Lung (tissue), 17 donors: ENCODE measurements at places on chromosomes 6 and 20. TPM values are rescaled to one million over a fixed set of nuclear protein-coding genes. Genes with fewer than 3 reads are reported as not detected.

PDE10A gene
- 4.8 TPM for total RNA-seq

DNA sequence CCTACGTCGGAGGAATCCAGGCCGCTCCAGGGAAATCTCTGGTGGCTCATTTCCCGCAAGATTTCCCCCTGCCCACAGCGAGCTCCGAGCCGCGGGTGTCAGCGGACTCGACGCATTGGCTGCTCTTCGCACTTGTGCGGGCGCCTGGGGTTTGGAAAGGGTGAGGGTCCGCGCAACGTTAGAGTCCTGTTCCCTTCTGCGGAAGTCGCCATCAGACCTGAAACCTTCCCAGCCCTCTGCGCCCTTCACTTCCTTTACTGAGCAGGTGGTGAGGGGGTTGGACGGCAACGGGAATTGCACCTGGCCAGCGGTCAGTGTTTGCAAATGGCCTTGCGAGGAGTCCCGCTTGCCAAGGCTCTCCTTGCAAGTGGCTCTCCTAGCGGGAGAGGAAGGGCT, 8.4 kb downstream of the PAX1 start:
- H3K4me3 ChIP-seq: no peak overlapping the region
- H3K27me3 ChIP-seq: peaks cover 96% of the 10 kb centered on the region
- no peak for DNase-seq
- H3K4me1 ChIP-seq: no peaks in the 10 kb centered on the region
- no peak overlapping the region for H3K27ac ChIP-seq
- no peaks in the 10 kb centered on the region for H3K36me3 ChIP-seq

DNA sequence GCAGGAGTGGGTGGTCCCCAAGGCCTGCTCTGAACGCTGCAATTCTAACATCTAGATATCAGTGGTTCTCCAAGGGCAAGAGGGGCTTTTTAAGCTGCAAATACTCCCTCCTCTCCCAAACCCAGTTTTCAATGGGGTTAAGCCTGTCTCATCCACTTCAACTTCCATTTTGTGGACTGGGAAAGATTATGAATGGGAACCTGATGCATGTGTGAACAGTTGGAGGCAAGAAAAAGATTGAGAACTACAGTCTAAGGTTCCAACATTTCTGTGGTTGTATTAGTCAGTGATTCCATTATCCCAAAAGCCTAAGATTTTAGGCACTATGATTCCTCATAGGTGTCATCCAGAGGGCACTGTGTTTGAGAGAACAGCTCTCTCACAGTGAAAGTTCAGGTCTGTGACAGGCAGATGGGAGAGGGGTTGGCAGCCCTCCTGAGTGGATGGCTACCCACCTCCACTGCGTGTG, 53.7 kb downstream of the HNF4A start:
- no peaks in the 10 kb centered on the region for H3K36me3 ChIP-seq
- no peaks in the 10 kb centered on the region for H3K27me3 ChIP-seq
- H3K4me3 ChIP-seq: no peak overlapping the region

DNA sequence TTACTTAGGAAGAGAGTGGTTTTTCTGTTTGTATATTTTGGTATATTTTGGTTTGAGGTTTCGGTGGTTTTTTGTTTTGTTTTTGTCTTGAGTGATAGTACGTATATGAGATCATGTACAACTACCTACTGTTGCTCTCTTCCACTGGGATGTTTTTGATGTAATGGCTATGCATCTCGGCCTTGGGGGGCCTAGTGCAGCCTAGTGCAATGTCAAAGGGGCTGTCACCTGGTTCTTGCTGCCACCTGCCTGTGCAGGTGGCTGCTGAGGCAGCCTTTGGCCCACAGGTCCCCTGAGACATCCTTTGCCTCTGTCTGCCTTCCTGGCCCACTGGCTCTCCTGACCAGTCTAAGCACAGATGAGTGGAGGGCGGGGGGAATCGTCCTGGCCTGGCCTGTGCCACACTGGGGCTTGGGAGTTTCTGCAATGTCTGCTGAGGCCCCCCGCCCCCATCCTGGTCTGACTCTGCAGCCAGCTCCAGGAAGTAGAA, 546.6 kb downstream of the CD83 start:
- no peaks in the 10 kb centered on the region for H3K4me1 ChIP-seq
- no peak overlapping the region for H3K4me3 ChIP-seq
- no peak for DNase-seq
- no peaks in the 10 kb centered on the region for H3K36me3 ChIP-seq
- H3K27me3 ChIP-seq: no peaks in the 10 kb centered on the region

DNA sequence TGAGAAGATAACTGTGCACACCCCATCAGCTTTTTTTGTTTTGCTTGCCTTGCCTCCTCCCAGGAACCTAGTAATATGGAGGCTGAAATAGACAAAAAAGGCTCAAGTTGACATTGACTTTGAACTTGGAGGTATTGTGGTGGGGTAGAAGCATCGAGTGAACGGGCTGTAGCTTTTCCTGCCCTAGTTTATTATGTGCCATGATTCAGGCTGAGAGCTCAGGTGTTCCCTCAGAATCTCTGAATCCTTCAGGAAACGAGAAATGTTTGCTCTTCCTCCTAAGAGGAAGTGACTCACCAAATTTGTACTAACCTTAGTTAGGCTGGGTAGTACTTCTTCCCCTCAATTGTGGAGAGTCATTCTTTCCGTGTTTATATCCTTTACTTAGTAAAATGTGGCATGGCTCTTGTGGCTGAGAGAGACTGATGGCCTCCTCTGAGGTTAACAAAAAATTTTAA, 98.8 kb downstream of the SASH1 start:
- H3K36me3 ChIP-seq: no peaks in the 10 kb centered on the region
- H3K27me3 ChIP-seq: no peaks in the 10 kb centered on the region
- peaks cover 11% of the 10 kb centered on the region for H3K4me1 ChIP-seq
- peak; percentile 29 for DNase-seq
- H3K4me3 ChIP-seq: no peak overlapping the region

GRCh38 chr20:56995149-56995548, 271.3 kb downstream of the BMP7 start:
- H3K4me3 ChIP-seq: no peak overlapping the region
- H3K4me1 ChIP-seq: no peaks in the 10 kb centered on the region
- H3K36me3 ChIP-seq: no peaks in the 10 kb centered on the region
- no peaks in the 10 kb centered on the region for H3K27me3 ChIP-seq

- H3K4me1 ChIP-seq: no peaks in the 10 kb centered on the region
- no peaks in the 10 kb centered on the region for H3K36me3 ChIP-seq
- DNase-seq: no peak
- H3K4me3 ChIP-seq: no peak overlapping the region
- H3K27me3 ChIP-seq: no peaks in the 10 kb centered on the region
Measured at GRCh38 chr6:132412656-132413498, 11.6 kb upstream of the MOXD1 start.

ZC2HC1B gene
- 0.28 TPM for total RNA-seq

DNA sequence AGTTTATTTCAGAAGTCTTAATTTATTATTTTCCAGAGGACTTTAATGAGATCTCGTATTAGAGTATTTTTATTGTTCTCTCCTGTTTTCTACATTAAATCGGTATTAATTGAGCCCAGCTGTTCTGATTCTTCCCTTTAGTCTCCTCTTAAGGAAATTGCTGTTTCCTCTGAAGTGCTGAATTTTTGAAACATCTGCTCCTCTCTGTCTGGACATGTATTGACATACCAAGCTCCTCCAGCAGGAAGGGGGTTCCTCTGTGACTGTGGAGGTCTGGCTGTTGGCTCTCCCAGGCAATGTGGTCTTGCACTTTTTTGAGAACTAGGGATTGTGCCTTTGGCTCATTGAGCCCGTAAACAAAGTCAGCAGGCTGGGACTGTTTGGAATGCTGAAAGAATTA, 74.9 kb downstream of the MAP3K4 start:
- no peaks in the 10 kb centered on the region for H3K36me3 ChIP-seq
- no peaks in the 10 kb centered on the region for H3K27me3 ChIP-seq
- H3K4me3 ChIP-seq: no peak overlapping the region
- DNase-seq: peak; percentile 29
- H3K27ac ChIP-seq: no peak overlapping the region

BHLHE23 gene
- not detected for total RNA-seq

- no peaks in the 10 kb centered on the region for H3K36me3 ChIP-seq
- H3K4me1 ChIP-seq: no peaks in the 10 kb centered on the region
- H3K4me3 ChIP-seq: no peak overlapping the region
Measured at GRCh38 chr6:123551939-123552707, 84.6 kb downstream of the TRDN start.

- no peak overlapping the region for H3K27ac ChIP-seq
- no peaks in the 10 kb centered on the region for H3K36me3 ChIP-seq
Measured at GRCh38 chr6:64914124-64914523, 792.9 kb downstream of the EYS start.

DNA sequence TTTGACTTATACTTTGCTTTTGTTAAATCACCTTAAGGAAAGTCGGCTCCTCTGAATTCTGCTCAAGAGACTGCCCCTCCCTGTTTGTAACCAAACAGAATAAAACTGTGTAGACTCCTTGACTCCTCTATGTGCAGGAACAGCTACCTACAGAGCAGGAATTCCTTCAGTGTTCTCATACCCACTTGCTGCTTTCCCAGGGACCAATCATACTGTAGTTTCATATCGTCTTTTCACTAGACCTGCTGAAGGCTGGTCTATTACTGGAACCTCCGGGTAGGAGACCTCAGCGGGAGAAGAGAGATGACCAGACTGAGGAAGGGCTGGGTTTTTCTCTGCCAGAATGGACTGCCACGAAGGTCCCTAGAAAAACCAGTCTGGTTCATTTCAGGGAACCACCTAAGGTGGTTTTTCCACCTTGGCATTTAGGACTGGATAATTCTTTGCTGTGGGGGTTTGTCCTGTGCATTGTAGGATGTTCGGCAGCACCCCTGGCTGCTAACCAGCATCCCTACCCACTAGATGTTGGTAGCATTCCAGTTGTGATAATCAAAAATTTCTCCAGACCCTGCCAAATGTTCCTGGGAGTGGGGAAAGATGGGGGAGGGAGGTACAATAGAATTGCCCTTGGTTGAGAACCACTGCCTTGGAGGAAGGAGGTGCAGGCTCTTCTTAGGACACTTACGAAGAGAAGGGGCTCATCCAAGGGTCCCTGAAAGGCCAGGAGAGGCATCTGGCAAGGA, 80.5 kb downstream of the DNAAF9 start:
- peaks cover 33% of the 10 kb centered on the region for H3K36me3 ChIP-seq
- no peak overlapping the region for H3K27ac ChIP-seq
- H3K27me3 ChIP-seq: no peaks in the 10 kb centered on the region
- peak; percentile 27 for DNase-seq
- H3K4me1 ChIP-seq: no peaks in the 10 kb centered on the region
- H3K4me3 ChIP-seq: no peak overlapping the region

- H3K4me3 ChIP-seq: no peak overlapping the region
- H3K36me3 ChIP-seq: no peaks in the 10 kb centered on the region
- H3K27ac ChIP-seq: no peak overlapping the region
- no peaks in the 10 kb centered on the region for H3K27me3 ChIP-seq
- DNase-seq: no peak
Measured at GRCh38 chr20:1579488-1579887, 22.0 kb upstream of the SIRPD start.

DNA sequence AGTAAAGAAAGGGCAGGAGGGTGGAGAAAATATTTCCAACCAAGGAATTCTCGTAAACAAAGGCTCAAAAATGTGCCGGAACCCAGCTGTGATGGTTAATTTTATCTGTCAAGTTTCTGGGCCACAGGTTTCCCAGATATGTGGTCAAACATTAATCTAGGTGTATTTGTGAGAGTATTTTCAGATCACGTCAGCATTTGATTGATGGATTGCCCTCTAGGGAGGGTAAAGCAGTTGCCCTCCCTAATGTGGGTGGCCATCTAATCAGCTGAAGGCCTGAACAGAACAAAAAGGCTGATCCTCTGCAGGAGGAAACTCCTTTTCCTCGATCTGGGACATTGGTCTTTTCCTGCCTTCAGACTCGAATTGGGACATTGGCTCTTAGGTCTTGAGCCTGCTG, 298.7 kb upstream of the TCF21 start:
- H3K4me1 ChIP-seq: peaks cover 61% of the 10 kb centered on the region
- H3K36me3 ChIP-seq: no peaks in the 10 kb centered on the region
- no peak overlapping the region for H3K4me3 ChIP-seq
- H3K27ac ChIP-seq: no peak overlapping the region

OR2H2 gene
- total RNA-seq: not detected

DNA sequence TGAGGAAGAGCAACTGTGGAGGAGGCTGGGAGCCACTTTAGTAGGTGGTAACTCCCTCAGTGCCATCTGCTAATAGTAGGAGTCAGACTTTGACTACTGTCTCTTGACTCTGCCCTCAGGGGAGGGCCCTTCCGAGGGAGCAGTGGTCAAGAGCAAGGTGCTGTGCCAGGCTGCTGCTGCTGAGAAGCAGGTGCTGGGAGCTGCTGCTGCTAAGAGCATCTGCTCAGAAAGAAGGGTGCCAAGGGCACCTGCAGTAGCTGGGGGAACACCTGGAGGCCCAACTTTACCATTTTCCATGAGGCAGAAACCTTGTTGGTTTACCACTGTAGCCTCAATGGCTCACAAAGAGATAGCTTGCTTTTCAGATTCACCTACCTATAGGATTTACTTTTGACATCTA, 18.5 kb downstream of the GGTLC1 start:
- no peak for DNase-seq
- no peak overlapping the region for H3K27ac ChIP-seq
- no peak overlapping the region for H3K4me3 ChIP-seq
- H3K27me3 ChIP-seq: no peaks in the 10 kb centered on the region
- H3K4me1 ChIP-seq: no peaks in the 10 kb centered on the region

DNA sequence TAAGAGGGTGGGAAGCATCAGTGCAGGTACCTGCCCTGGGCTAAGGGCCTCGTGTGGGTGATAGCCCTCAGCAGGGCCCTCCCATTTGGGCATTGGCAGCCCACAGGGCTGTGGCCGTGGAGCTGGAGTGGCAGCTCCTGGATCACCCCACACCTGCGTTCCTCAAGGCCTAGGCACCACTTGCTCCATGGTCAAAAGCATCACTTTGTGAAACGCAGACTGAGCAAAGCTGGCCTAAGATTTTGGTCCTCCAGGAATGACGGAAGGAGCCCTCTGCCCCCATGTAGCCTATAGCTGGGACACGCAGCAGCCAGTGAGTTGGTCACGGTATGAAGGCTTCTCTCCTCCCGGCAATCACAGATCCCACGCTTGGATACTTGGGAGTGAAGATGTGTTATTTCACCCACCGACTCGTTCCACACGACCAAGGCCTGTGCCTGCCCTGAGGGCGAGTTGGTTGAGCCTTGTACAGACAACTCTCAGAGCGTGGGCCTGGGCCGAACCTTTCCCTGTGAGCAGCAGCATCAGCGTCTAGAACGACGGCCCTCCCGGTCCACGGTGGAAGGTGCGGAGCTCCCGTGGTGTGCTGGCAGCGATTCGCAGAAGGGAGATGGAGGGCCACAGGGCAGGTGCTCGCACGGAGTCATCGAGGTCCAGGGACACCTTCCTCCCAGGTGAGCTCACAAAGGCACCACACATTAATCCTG, 39.7 kb downstream of the THBS2 start:
- peak overlapping the region; percentile 69 for H3K27ac ChIP-seq
- no peak for DNase-seq
- no peak overlapping the region for H3K4me3 ChIP-seq
- H3K4me1 ChIP-seq: peaks cover 10% of the 10 kb centered on the region
- no peaks in the 10 kb centered on the region for H3K27me3 ChIP-seq

- no peaks in the 10 kb centered on the region for H3K27me3 ChIP-seq
- no peaks in the 10 kb centered on the region for H3K36me3 ChIP-seq
- no peak overlapping the region for H3K4me3 ChIP-seq
- no peaks in the 10 kb centered on the region for H3K4me1 ChIP-seq
- no peak overlapping the region for H3K27ac ChIP-seq
- DNase-seq: no peak
Measured at GRCh38 chr6:5937936-5938706, 68.6 kb downstream of the NRN1 start.
